T-helper 17 cell (primary cell): ENCODE measurements at places on chromosomes 11 and 22.

- no peak for DNase-seq
- no peaks in the 10 kb centered on the region for H3K27me3 ChIP-seq
- peak overlapping the region; percentile 98 for H3K4me3 ChIP-seq
- peak overlapping the region; percentile 97 for H3K27ac ChIP-seq
- H3K36me3 ChIP-seq, result no peaks in the 10 kb centered on the region
- H3K4me1 ChIP-seq, result peaks cover 22% of the 10 kb centered on the region
Measured at GRCh38 chr11:67120881-67121710, 2.0 kb downstream of the KDM2A start.

DNA sequence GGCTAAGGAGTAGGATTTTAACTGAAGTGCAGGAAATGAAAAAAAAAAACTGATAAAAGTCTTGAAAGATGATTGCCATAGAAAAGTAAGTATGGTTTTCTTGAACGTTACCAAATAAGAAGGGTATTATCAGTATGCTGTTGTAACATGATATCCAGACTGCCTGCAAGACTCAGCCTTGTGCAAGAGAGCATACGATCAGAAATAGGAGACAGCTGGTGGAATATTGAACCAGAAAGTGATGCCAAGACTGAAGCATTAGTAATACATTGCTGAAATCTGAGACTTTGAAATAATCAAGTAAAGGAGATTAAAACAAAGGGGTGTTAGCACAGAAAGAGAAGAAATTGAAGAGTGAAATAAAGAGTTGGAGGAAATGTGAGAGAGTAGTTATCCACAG, 452.7 kb upstream of the CNTN5 start:
- no peak overlapping the region for H3K27ac ChIP-seq
- no peak overlapping the region for H3K4me3 ChIP-seq
- no peaks in the 10 kb centered on the region for H3K4me1 ChIP-seq
- H3K27me3 ChIP-seq, result no peaks in the 10 kb centered on the region
- H3K36me3 ChIP-seq, result no peaks in the 10 kb centered on the region
- DNase-seq, result no peak

DNA sequence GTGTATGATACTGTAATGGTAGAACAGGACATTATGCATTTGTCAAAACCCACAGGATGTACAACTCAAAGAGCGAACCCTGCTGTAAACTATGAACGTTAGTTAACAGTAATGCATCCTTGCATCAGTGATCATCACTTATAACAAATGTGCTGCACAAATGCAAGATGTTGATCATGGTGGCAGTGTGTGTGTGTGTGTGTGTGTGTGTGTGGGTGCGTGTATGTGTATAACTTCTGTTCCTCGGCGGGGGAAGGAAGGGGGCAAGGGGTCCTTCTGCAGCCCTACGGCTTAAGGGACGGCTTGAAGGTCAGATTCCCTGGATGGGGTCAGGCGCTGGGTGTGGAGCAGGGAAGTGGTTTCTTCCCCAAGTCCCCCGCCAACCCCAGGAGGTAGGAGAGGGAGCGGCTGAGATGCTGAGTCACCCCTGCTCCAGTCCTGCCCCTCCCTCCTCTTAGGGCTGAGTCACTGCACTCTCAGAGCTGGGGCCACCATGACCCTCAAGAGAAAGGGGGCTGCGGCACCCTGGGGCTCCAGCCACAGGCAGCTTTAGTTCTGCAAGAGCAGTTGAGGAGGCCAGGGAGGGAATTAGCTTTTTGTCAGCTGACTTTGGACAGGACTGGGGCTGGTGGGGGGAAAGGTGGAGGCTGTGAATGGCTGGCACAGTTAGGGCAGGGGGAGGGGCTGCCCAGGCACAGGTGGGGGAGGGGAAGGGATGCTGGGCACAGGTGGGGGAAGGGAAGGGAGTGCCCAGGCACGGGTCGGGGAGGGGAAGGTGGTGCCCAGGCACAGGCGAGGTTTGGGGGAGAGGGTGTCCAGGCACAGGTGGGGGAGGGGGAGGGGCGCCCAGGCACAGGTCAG, 8.8 kb upstream of the CTSD start:
- DNase-seq, result no peak
- H3K36me3 ChIP-seq, result no peaks in the 10 kb centered on the region
- H3K4me3 ChIP-seq, result peak overlapping the region; percentile 84
- peaks cover 27% of the 10 kb centered on the region for H3K4me1 ChIP-seq
- H3K27ac ChIP-seq, result no peak overlapping the region
- no peaks in the 10 kb centered on the region for H3K27me3 ChIP-seq

DNA sequence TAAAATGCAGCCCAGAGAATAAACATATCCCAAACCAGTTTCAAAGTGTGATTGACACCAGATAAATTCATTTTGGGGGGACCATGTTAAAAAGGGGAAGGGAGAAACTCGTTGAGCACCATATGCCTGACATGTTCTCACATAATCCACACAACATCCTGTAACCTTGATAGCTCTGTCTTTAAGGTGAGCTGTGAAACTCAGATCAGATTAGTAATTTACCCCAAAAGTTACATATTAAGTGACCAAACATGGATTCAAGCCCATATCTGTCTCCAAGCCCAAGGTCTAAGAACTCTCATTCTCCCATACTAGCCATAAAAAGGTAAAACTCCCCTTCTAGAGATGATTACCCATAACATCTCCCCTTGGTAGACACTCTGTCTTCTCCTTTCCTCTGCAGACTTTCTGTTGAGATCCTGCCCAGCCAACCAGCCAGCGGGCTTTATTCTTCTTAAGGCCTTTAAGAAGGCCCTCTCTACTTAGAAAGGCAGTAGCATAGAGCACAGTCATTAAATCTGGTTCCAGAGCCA, 150.7 kb downstream of the CCDC34 start:
- H3K27ac ChIP-seq, result peak overlapping the region; percentile 39
- no peak overlapping the region for H3K4me3 ChIP-seq
- no peaks in the 10 kb centered on the region for H3K36me3 ChIP-seq

GRCh38 chr11:20125927-20126326, 34.3 kb downstream of the DBX1 start:
- no peaks in the 10 kb centered on the region for H3K4me1 ChIP-seq
- no peak overlapping the region for H3K27ac ChIP-seq
- H3K27me3 ChIP-seq, result peaks cover 15% of the 10 kb centered on the region
- H3K4me3 ChIP-seq, result no peak overlapping the region
- H3K36me3 ChIP-seq, result no peaks in the 10 kb centered on the region

DNA sequence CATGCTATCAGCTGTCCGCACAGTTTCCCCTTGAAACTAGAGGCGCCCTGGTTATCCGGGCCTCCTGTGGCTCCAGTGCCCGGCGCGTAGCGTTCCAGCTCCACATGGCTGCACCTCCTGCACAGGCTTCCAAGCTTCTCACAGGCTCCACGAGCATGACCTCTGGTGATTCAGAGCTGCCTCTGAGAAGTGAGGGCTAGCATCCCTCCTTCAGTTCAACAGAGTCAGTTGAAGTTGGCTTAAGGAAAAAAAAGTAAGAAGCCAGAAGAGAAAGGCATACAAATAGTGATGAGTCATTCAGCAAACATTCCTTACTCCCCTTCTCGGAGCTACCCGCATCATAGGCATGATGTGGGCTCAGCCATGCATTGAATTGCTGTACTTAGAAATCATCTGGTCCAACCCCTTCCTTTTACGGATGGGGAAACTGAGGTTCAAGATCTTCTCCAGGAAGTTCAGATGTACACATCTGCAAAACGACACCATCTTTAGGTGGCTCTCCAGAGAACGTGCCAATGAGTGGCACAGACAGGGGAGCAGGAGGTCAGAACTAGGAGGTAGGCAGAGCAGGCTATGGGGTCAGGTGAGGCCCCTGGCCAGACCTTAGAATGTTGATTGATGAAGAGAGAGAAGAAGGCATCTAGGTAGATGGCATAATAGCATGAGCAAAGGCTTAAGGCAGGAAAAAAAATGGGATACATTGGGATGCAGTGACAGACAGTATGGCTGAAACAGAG, 216.3 kb upstream of the TBCEL start:
- H3K27me3 ChIP-seq, result peaks cover 43% of the 10 kb centered on the region
- no peak for DNase-seq
- H3K4me3 ChIP-seq, result no peak overlapping the region
- H3K36me3 ChIP-seq, result peaks cover 3% of the 10 kb centered on the region
- no peak overlapping the region for H3K27ac ChIP-seq

GRCh38 chr11:86885311-86885710, 69.9 kb downstream of the FZD4 start:
- H3K27ac ChIP-seq, result no peak overlapping the region
- peaks cover 2% of the 10 kb centered on the region for H3K4me1 ChIP-seq
- peaks cover 5% of the 10 kb centered on the region for H3K36me3 ChIP-seq
- no peak overlapping the region for H3K4me3 ChIP-seq
- no peak for DNase-seq

DNA sequence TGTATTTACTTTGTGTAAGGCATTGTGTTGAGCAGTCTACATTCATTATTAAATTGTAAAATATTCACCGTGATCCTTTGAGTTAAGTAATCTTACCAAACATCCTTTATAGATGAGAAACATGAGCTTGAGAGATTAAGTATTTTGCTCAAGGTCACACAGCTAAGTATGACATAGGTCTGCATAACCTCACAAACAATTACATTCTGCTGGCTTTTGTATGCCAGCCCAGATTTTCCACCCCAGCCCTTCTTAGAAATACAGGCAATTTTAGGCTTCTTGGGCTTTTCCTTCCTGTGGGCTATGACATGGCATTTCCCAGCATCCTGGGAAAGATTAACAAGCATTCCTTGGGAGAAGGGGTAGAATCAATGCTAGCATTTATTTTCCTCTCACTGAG, 357.3 kb downstream of the NELL1 start:
- no peaks in the 10 kb centered on the region for H3K27me3 ChIP-seq
- H3K4me1 ChIP-seq, result no peaks in the 10 kb centered on the region
- H3K4me3 ChIP-seq, result no peak overlapping the region

GRCh38 chr11:10377183-10377582, 72.3 kb downstream of the ADM start:
- H3K4me3 ChIP-seq, result no peak overlapping the region
- H3K27ac ChIP-seq, result no peak overlapping the region

DNA sequence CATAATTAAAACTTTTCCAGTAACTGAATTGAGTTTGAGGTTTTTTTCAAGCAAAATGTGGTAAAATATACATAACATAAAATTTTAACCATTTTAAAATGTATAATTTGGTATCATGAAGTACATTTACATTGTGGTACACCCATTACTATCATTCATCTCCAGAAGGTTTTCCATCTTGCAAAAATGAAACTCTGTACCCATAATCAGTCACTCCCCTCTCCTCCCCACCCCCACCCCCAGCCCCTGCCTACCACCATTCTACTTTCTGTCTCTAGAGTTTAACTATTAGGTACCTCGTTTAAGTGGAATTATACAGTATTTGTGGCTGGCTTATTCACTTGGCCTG, 63.7 kb downstream of the MICAL2 start:
- peaks cover 29% of the 10 kb centered on the region for H3K4me1 ChIP-seq
- no peaks in the 10 kb centered on the region for H3K27me3 ChIP-seq
- peak overlapping the region; percentile 78 for H3K27ac ChIP-seq
- no peak overlapping the region for H3K4me3 ChIP-seq

GRCh38 chr11:14645015-14645912, 1.7 kb downstream of the PDE3B start:
- no peak for DNase-seq
- peak overlapping the region; percentile 94 for H3K4me3 ChIP-seq
- H3K36me3 ChIP-seq, result peaks cover 6% of the 10 kb centered on the region
- H3K4me1 ChIP-seq, result peaks cover 48% of the 10 kb centered on the region
- peaks cover 7% of the 10 kb centered on the region for H3K27me3 ChIP-seq

GRCh38 chr11:93089474-93090102, 108.2 kb downstream of the SLC36A4 start:
- no peak overlapping the region for H3K27ac ChIP-seq
- no peak overlapping the region for H3K4me3 ChIP-seq
- peaks cover 21% of the 10 kb centered on the region for H3K27me3 ChIP-seq
- H3K4me1 ChIP-seq, result peaks cover 2% of the 10 kb centered on the region
- no peaks in the 10 kb centered on the region for H3K36me3 ChIP-seq

DNA sequence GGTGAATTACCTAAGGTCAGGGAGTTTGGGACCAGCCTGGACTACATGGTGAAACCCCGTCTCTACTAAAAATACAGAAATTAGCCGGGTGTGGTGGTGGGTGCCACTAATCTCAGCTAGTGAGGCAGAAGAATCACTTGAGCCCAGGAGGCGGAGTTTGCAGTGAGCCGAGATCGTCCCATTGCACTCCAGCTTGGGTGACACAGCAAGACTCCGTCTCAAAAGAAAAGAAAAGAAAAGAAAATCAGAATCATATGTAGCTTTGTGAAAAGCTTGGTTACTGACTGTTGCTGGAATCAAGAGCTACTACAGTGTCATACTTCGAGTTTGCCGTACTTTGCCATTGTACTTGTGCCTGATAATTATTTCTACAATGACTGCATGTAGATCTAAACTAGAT, 4.2 kb upstream of the TMEM135 start:
- peaks cover 5% of the 10 kb centered on the region for H3K27me3 ChIP-seq
- H3K4me1 ChIP-seq, result peaks cover 22% of the 10 kb centered on the region

GRCh38 chr11:134460062-134460561, 48.1 kb upstream of the B3GAT1 start:
- H3K4me1 ChIP-seq, result no peaks in the 10 kb centered on the region
- H3K36me3 ChIP-seq, result peaks cover under 1% of the 10 kb centered on the region
- no peak overlapping the region for H3K4me3 ChIP-seq
- peaks cover 27% of the 10 kb centered on the region for H3K27me3 ChIP-seq
- no peak for DNase-seq
- no peak overlapping the region for H3K27ac ChIP-seq

DNA sequence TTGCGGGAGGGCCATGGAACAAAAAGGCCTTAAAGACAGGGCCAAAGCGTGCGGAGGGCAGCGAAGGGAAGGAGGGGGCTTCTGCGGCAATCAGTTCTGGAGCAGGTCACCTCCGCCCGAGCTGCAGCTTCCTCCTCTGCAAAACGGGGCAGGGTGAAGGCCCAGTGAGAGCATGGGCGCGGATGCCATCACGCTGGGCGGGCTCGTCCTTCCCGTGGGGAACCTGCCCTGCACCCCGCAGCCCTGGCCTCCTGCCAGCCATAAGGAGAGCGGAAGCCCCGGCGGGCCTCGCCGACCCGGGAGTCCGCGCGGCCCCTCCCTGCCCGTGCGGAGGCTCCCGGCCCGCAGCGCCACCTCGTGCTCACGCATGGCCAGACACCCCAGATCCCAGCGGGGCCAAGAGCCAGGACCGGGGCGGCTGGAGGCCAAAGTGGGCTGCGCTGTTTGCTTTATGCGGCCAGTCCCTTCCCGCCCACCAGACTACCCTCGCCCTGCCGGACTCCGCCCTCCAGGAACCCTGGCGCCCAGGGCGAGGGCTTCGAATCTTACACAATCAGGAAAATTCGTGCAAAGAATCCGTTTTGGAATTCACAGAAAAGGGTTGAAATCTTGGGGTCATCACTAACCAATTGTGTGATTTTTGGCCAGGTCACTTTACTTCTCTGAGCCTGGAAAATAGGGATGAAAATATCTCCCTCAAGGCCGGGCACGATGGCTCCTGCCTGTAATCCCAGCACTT, 16.1 kb downstream of the TSKU start:
- H3K4me3 ChIP-seq, result peak overlapping the region; percentile 78
- H3K4me1 ChIP-seq, result peaks cover 6% of the 10 kb centered on the region
- H3K27ac ChIP-seq, result peak overlapping the region; percentile 70
- DNase-seq, result peak; percentile 70
- H3K36me3 ChIP-seq, result no peaks in the 10 kb centered on the region
